ENCODE measurements at places on chromosomes 6 and 20.
A peak's percentile ranks its signal among the peaks of the same experiment; 100 is the strongest.

DNA sequence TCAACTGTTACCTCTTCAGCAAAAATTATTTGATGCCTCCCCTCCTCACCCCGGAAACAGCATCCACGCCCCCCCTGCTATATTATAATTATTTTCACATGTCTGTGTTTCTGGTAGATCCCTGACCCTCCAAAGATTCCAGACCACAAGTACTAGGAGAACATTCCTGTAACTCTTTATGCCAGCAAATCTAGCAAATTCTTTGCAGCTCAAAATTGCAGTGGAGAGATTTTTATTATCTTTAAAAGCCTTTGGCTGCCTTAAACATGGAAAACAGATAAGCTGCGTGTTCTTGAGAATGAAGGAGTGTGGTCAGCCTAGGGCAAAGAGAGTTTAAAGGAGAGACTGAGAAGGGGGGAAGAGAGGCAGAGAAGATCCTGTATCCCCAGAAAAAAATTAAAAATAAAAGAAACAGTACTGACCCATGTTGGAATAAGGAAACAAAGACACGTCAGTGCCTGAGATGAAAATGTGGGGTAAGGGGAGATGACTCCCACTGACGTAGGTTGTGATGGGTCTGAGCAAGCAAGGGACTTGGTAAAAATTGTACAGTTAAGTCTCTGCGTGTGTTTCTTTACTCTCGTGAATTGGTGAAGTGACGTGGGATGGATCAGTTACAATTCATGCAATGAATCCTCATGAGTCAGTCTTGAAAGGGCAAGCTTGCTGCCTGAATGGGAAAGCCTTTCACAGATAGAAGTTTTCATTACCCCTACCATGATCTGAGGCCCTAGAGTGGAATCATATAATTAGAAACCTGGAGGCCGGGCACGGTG is 8.3 kb downstream of the ID4 start:
- no peak for DNase-seq

DNA sequence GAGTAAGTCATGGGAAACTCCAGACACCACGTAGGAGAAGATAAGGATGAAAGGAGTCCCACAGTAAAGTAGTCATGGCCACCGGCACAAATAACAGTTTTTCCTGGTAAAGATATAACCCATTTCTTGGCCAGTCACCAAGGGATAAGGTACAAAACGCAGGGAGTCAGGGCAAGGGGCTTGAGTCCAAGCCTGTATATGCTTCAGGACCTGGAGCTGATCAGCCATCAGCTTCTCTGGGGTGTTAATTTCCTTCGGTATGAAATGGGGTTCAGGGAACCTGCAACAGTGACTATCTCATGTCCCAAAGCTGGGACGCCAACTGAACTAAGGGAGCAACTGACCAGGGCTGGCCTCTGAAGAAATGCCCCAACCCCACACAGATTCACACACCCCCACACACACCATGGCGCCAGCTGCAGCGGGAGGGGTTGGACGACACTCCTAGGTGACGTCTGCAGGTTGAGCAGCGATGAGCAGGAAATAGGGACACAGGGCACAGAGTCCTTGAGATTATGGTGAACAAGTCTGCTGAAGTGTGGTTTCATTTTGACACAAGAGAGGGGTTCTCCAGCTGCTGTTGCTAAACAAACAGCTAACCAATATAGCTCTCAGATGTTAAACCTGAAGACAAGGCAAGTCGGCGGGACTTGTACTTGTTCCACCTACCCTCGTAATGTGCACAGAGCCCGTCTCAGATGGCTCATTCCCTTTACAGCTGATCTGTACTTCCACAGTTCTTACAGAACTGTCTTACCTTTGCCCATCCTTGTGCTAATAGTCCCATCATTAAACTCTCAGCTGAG is 7.4 kb upstream of the ADTRP start:
- DNase-seq = no peak

DNA sequence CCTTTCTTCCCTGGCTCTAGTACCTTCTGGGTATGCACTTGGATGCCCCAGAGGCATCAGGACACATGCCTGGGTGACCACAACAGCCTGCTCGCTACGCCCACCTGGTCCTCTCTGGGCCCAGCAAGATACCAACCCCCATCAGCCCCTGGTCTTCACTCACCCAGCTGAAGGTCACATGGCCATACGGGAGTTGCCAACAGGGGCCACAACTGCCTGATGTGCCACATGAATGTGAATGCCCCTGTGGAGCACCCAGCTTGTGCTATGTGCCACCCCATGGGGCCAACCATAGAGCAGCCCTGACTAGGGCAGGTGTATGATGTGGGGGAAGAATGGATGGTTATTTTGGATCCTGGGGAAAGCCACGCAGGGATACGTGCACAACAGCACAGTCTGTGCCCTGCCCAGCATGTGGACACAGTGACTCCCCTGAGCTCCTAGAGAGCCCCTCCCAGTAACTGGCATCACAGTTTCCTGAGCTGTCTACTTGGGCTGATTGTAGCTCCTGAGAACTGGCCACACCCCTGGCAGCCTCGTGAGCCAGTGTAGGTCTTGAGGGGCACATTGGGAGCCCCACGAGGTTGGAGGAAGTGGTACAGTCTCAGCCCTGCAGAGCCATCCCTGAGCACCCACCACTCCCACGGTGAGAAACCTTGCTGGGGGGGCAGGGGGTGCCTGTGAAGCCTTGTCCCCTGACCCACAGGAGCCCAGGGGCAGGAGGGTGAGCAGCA is 10.5 kb upstream of the PCMTD2 start:
- DNase-seq = no peak

DNA sequence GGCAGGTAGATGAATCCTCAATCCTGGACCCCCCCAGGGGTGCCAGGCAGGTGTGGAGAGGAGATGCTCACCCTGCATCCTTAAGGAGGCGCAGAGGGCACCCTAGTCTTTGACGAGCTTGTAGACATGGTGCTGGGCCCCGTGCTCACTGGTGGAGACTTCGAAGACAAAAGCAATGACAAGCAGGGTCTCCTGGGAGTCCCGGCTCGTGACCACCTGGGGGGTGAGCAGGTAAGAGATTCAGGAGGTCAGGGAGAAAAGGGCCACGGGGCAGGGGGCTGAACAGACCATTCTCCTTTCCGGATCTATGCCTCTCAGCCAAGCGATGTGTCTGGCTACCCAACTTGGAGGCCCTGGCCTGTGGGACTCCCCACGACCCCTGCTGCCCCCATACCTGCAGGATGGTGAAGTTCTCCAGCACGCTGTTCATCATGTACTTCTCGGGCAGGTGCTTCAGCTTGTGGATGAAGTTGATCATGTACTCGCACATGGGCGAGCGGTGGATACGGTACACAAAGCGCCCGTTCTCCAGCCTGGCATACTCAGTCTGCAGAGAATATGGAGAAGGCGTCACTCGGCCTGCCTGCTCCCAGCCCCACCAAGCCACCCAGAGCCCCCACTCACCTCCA is 6.9 kb downstream of the RPL10A start:
- no peak for DNase-seq

- no peak for DNase-seq
Measured at GRCh38 chr20:39036011-39036410, 73.9 kb downstream of the DHX35 start.

GRCh38 chr6:53494076-53494475 is 50.8 kb downstream of the GCLC start:
- DNase-seq = no peak

DNA sequence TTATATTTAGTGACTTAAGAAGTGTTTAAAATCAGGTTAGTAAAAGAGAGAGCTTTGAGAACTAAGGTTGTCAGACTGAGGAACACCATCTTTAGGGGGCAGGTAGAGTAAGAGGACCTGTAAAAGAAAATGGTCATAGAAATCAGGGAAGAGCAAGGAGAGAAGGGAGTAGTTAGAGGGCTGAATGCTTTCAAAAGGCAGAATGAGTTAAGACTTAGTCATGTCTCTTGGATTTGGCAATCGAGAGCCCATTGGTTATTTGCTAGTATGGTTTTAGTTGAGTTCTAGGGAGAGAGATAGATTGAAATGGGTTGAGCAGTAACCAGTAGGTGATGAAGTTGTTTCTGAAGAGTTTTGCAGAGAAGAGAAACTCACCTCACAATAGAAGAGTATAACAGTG is 51.1 kb downstream of the RALGAPB start:
- peak; percentile 18 for DNase-seq

DNA sequence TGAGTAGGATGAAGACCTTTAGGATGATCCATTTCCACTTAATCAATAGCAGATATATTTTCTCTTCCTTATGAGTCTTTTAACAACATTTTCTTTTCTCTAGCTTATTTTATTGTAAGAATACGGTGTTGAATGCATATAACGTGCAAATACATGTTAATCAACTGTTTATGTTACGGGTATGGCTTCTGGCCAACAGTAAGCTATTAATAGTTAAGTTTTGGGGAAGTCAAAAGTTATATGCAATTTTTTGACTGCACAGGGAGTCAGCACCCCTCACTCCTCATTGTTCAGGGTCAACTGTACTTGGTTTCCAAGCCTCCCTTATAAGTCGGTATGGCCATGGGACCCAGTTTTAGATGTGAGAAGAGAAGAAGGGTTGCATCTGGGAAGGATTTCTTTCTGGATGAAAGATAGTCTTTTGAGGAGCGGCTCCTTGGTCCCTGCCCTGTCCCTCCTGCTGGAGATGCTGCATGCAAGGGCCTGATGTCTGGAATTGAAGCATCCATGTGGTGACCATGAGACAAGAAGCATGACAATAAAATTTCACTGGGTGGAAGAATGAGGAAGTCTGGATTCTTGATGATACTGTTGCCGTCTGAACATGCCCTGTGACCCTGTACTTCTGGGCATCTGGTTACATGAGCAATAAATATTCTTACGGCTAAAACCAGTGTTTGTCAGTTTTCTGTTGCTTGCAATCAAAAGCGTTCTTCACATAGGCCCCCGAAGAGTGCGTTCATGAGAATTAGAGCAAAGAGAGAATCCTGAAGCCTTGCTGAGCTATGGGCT is 194.7 kb upstream of the PMEPA1 start:
- peak; percentile 5 for DNase-seq

- DNase-seq = peak; percentile 23
Measured at GRCh38 chr6:85679445-85680123, 36.9 kb upstream of the SYNCRIP start.

GRCh38 chr20:61185181-61185580 is 66.9 kb upstream of the CDH4 start:
- no peak for DNase-seq

DNA sequence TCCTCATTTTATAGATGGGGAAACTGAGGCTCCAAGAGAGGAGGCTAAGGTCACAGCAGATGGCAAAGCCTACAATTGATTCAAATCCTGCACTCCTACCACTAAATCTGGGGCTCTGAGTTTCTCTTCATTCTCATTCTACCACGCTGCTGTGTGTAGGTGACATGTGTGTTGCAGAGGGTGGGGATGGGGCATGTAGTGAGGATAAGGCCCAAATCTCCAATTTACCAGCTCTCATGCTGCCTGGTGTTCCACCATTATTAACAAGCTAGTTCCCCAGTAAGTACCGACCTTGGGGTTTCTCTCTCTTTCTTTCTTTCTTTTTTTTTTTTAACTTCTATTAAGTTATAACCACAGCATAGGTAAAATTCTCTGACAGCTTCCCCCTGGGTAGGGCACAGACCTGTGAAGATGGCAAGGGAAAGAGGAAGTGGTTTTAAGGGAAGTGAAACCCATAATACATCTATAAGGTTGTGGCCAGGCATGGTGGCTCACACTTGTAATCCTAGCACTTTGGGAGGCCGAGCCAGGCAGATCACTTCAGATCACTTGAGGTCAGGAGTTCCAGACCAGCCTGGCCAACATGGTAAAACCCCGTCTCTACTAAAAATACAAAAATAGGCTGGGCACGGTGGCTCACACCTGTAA is 13.0 kb upstream of the MATN4 start:
- DNase-seq = peak; percentile 62
